Fibroblast of skin of right quadriceps (primary cell): ENCODE measurements at places on chromosomes 12 and 14.

DNA sequence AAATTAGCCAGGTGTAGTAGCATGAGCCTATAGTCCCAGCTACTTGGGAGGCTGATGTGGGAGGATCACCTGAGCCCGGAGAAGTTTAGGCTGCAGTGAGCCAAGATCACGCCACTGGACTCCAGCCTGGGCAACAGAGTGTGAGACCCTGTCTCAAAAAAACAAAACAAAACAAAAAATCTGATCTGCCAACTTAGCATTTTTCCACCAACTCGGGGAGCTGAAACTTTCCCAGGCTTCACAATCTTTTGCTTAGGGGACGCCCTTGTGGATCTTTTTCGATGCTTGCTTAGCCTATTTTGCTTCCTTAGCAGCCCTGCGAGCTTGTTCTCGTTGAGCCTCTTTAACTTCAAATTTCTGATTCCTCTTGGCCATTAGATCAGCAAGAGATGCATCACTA is 13.8 kb downstream of the CCDC177 start:
- no peak for DNase-seq

GRCh38 chr12:100273782-100274181 is 6.8 kb downstream of the SCYL2 start:
- no peak for DNase-seq

GRCh38 chr12:122979001-122979907 is 1.2 kb upstream of the ARL6IP4 start:
- DNase-seq, result no peak

DNA sequence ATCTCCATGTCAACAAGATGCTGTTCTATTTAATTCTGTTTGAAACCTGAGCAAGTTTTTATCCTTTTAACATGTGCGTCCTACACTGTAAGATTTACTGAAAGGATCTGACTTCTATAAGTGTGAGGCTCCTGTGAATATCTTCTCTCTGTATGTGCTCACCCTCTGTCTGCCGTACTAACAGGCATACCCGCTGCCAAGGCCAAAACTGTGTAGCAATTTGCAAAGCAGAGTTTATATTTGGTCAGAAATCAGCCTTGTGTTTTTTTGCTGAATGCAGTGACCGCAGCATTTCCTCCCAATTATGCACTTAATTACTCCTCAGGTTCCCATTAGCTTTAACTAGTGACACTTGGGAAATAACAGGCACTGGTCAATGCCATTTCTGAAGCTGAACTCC is 12.3 kb downstream of the CHST11 start:
- DNase-seq, result no peak

DNA sequence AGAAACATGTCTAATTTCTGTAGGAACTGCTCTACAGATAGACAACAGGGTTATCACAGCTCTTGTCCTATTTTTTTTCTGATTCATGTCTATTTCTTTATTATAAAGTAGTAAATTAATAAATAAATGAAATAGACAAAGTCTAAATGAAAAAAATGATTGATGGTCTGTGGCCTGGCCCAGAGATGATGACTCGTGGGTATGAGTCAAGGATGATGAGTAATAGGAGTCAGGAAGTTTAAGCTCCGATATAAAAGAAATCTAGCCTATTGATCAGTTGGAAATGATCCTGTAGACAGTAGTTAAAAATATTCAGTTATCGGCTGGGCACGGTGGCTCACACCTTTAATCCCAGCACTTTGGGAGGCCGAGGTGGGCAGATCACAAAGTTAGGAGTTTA is 90.6 kb upstream of the RTL1 start:
- peak; percentile 46 for DNase-seq

DNA sequence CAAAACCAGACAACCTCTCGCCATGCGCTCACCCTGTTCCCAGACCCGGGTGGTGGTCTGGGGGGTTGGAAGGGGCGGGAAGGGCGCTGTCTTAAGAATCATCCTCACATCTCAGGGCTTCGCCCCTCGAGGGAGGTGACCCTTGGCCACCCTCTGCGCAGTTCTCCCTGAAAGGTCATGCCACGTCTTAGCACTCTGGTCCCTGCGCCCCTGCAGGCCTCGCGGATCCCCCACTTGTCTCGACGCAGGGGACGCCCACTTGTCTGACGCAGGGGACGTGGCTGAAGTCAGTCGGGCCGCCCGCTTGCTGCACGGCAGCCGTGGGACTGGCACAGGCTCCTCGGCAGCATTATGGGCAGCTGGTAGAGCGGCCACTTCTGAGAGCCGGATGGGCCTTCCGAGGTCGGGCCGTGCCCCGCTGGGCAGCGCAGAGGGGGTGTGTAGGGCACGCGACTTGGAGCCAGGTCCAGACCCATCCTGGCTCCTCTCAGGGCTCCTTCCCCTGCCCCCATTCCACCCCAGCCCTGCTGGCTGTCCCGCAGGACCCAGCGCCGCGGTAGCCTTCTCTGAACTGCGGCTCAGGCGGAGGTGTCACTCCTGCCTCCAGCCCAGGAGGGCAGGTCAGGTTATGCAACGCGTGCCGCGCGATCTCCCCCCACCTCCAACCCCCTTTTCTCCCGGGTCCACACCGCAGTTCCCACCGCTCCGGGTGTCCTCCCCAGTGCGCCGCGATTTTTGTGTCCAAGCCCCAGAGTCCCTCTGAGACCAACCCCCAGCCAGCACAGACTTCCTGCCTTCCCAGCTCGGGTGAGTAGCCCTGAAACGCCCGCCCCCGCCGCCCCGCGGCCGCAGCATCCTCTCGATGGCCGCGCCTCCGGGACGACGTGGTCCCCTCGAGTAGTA is 40.9 kb upstream of the CAPRIN2 start:
- DNase-seq, result peak; percentile 88
